Renal pelvis (tissue), 12 donors: ENCODE measurements at places on chromosomes 12 and 14.

- DNase-seq, result no peak
Measured at GRCh38 chr12:85157035-85157603, 121.0 kb downstream of the LRRIQ1 start.

- DNase-seq, result no peak
Measured at GRCh38 chr14:33810308-33810707, 140.6 kb downstream of the EGLN3 start.

DNA sequence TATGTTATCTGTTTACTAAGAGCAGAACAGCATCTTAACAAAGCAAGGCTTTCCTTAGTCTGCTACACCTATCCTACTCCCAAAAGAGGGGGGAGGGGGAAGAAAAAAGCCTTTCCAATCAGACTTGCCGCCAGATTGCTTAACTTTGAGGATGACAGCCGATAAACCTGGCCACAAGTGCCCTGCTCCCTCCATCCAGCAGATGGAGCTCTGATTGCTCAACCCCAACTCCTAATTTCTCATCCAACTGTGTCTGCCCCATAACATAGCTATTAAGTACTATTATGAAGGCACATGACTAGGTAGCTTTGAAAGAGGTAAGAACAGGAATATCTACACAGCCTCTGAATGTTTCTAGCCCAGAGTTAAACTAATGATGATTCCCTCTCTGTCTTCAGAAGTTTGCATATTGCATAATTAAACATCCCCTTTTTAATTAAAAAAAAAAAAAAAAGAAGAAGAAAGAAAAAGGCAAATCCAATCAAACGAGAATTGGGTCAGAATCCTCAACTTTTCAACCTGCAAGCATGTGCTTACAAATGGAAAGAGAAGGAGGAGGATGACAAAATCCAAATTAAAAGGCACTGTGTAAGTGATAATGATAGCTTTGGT is 247.4 kb downstream of the GALC start:
- DNase-seq, result no peak

DNA sequence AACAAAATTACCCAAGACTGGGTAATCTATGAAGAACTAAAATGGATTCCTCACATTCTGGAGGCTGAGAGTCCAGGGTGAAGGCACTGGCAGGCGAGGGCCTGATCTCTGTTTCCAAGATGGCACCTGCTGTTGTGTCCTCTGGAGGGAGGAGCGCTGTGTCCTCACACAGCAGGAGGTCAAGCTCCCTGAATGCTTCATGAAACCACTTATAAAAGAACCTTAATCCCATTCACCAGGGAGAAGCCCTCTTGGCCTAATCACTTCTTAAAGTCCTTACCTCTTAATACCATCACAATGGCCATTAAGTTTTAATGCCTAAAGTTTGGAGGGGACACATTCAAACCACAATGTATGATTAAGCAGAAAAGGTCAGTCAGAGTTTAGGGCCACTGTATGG is 172.4 kb downstream of the EMP1 start:
- no peak for DNase-seq

DNA sequence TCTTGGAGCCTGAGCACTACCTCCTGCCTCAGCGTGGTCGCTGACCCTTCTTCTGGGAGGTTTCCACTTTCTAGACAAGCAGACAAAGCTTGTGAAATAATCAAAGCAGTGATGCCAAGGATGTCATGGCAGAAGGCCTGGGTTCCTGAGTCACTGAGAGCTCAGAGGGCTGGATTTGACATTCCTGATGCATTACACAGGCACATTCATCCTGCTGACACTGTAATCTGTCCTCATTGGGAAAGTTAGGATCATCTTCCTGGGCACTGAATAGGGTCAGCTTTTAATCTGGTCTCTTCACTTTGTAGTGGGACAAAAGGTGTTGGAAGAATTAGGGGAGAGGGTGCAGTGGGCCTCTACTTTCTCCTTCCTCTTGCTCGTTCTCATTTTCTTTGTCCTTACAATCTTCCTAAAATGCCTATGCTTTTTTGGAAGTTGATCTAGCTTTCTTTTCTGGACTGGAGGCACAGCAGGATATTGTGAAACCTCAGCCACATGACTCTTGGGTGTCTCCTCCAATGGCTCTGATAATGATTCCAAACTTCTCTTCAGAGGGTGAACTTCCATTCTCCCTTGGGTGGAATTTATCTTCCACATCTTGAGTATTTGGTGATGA is 29.6 kb downstream of the EEA1 start:
- DNase-seq, result peak; percentile 8

- peak; percentile 12 for DNase-seq
Measured at GRCh38 chr14:34628681-34629135, 1.2 kb downstream of the SNX6 start.

GRCh38 chr12:127809275-127809674 is 457.7 kb upstream of the TMEM132C start:
- no peak for DNase-seq

DNA sequence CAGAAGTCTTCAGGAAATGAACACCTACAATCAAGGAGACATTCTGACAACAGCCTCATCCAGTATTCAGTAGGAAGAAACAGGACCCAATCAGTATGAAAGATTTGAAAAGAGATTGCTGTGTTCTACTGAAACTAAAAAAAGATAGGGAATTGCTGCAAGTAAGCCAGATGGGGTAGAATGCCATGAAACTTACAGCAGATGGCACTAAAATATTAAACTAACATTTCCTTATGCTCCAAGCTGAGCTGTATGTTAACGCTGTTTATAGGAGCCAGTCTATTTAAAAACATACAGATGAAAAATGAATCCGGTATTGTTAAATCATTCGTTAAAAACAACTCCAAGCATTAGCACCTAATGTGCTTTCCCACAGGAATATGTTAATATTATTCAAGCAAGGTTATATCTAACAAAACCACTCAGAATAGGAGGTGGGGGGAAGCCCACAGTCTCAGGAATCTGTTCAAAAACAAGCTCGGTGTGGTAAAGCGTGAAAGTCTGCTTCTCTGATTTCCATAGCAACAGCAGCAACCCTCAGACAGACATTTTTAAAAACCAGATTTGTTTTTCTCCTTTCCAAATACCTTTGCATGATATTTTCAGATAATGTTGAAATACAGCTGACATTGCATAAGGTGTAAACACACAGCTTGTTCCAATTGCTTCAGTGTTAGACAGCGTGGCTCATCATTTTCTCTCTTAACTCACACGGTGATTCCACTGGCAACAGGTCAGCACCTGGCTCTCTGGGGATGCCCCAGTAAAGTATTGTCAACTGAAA is 131.4 kb upstream of the CCDC175 start:
- peak; percentile 11 for DNase-seq

DNA sequence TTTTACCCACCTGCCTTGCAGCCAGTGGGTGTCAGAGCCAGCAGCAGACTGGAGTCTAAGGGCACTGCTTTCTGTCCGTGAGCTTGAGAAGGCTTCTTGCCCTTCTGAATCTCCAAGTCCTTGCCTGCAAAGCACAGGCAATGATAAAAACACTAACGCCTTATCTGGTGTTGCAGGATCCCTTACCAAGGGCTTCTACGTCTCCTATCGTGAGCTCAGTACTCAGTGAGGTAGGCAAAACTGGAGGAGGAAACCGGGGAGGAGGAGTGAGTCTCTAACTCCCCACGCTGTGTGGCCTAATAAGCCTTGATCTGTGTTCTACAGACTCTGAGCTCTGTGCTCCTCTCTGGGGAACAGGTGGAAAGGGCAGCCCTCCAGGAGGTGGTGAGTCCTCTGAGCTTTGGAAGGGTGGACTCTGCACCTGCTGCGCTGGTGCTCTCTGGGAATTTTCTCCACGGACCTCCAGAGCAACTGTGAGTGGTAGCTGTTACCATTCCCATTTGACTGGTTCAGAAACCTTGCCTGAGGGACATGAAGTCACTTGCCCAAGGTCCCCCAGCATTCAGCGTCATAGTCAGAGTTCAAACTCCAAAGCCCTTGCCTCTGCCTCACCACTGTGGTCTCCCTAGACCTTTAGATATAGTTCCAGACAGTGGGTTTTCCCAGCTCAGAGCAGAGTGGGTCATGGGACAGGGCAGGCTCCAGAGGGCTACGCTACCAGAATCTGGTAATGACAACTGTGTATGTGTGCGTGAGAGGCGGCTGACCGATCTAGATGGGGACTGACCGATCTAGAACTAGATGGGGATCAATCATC is 7.0 kb upstream of the MARK3 start:
- DNase-seq, result no peak

GRCh38 chr12:6927379-6928021 is at the start of gene ATN1:
TSS of gene ATN1 (plus strand) at chr12:6927959. CDS start at chr12:6934002, 6,043 bp downstream.
- peak; percentile 90 for DNase-seq

DNA sequence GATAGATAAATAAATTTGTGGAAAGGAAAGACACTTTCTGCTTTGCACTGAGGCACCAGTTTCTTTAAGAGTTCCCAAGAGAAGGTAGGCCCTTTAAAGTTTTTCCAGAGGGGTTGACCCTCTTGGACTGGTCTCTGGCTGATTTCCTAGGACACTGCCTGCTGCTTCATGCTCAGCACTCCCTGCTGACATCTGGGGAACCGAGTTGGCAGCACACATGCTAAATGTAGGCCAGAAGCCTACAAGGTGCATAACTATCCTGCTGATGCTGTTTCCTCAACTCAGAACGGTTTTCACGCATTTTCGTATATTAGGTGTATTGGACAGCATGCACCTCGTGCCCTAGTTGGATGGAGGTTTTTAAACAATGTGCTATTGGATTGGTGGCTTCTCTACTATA is 887.2 kb upstream of the SEL1L start:
- no peak for DNase-seq

DNA sequence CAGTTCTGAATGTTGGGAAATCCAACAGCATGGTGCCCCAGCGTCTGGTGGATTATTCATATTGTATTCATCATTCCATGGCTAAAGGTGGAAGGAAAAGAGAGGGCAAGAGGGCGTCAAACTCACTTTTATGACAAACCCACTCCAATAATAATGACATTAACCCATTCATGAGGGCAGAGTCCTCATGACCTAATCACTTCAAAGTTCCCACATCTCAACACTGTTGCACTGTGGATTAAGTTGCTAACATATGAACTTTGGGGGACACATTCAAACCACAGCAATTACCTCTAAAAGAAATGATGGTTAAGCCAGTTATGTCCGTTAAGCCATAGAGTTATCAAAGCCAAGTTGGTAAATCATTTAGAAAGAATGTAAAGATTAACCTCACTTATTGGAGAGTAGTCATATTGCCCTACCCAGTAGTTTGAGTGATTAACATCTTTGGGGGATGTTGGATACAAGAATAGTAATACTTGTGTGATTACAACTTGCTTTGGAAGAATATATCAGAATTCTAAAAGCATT is 212.4 kb upstream of the FLRT2 start:
- DNase-seq, result no peak

DNA sequence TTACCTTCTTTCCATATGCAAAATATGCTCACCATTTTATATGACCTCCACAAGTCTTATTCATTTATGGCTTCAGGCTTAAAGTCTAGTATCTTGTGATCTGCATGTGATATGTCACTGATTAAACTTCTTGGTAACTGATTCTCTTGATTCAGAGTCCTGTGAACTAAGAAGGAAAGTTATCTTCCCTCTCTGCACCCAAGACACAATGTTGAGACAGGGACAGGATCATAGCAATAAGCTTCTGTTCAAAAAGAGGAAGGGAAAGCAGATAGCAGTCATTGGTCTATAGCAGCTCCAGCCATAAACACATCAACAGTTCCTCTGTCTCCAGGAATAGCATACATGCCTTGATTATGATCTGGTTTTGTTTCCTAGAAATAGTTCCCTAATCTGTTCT is 103.1 kb downstream of the UNC79 start:
- DNase-seq, result no peak

DNA sequence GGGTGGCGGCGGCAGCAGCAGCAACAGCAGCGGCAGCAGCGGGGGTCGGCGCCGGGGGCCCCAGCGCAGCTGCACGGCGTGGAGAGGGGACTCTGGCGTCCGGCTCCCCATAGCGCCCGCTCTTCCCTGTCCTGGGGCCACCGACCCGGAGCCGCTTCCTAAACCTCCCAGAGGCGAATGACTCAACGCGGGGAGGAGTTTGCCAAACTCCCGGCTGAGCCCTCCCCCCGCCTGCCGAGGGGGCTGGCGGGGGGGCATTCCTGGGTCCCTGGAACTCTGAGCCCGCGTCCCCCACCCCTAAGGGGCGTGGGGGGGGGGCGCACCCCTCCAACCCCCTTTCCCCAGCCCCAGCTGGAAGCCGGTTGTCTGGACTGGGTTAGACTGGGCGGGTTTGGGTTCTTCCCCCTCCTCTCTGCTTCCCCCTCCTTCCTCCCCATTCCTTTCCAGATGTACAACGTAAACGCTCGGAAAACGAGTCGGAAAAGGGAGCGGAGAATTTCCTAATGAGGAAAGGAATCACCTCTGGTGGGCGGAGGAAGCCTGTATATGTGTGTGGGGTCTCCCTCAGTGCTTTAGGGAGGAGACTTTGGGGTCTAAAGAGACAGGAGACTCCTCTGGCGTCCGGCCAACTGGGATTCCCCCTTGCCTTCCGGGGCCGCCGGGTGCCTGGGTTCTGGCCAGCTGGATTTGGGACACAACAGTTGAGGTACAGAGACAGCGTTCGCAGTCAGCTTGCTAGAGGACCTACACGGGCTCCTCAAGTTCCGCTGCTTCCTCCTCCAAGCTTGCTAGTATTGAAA is at the start of gene ITGA5:
ITGA5 (minus strand) TSS at position 179 of the 800 bp plus-strand sequence; CDS start at position 111, 68 bp downstream.
- peak; percentile 61 for DNase-seq

- DNase-seq, result no peak
Measured at GRCh38 chr12:51811203-51812202, 37.0 kb downstream of the FIGNL2 start.

DNA sequence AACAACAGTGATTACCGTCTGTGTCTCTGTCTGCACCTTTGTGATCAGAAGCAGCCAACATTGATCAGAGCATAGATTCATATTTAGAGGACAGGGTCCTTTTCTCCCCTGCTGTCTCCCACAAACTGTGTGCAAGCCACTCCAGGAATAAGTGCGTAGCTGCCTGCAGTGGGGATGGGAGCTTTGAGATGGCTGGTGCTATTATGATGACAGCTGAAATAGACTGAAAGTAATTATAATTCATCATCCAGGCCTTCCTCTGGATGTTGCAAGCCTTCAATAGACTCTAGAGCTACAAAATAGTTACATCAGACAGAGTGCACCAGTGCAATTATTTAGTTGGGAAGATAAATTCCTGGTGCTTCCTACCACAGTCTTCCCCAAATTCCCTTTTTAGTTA is 68.1 kb downstream of the BORCS5 start:
- DNase-seq, result no peak

GRCh38 chr12:92381856-92382255 is 236.2 kb upstream of the BTG1 start:
- DNase-seq, result no peak

- DNase-seq, result no peak
Measured at GRCh38 chr14:51849097-51849496, 11.3 kb upstream of the GNG2 start.

- DNase-seq, result no peak
Measured at GRCh38 chr12:63467951-63468350, 200.3 kb downstream of the DPY19L2 start.

- DNase-seq, result no peak
Measured at GRCh38 chr12:4432878-4433744, 12.5 kb downstream of the FGF6 start.

GRCh38 chr14:68507544-68508081 is 285.3 kb downstream of the ZFP36L1 start:
- no peak for DNase-seq

DNA sequence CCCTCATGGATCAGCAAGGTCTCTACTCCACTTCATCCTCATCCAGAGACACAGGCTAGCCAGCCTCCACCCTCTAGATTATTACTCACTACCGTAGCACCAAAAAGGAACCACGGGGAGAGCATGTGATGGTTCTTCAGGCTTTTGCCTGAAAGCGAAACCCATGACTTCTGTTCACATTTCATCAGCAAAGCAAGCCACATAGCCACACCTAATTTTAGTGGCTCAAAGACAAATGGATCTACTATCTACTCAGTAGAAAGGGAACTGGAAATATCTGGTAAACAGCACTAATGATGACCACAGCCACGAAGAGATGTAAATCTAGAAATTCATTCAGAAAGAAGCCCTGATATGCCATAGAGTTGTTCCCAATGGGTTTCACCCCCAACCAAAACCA is 51.4 kb downstream of the VCPKMT start:
- DNase-seq, result no peak
